ENCODE measurements at places on chromosomes 5 and 9. TPM values are rescaled to one million over a fixed set of nuclear protein-coding genes. Genes with fewer than 3 reads are reported as not detected.

Gene MRRF
- total RNA-seq = 28.6 TPM

GRCh38 chr5:56142614-56143372 is 90.3 kb downstream of the ANKRD55 start:
- no peak for DNase-seq

DNA sequence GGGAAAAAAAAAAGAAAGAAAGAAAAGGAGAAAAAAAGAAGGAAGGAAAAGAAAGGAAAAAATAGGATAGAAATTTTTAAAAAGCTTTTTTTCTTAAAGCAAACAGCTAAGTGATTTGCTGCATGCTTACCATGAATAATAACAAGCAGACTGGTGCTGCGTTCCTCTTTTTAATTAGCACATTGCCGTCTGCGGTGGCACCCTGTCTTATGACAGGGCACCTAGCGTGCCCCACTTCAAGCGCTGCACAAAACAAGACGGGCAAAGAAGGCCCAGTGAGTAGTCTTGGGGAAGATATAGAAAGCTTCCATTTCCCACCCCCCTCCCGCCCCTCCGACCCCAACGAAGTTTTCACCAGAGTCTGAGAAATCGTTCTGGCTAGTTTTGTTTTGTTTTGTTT is 513.9 kb downstream of the ZNF608 start:
- no peak for DNase-seq

- DNase-seq = no peak
Observed at GRCh38 chr5:137604348-137605095, 105.4 kb upstream of the SPOCK1 start.

DNA sequence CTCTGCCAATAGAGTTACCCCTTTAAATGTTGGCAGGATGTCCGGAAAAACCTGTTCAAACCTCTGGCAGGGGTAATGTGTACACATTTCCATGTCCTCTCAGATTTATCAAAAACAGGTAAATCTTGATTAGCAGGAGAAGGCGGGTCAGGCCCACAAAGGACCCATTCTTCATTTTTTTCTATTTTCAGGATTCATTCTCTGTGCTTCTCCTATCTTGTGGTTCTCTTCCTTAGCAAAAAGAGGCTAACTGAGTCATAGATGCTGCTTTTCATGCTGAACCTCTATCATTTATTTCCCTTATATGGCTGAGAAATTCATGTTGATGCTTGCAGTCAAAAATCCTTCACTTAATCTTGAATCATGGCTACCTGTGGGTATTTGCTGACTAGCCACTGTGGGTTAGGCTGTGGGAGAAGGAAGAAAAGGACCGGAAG is 112.7 kb upstream of the IQGAP2 start:
- no peak for DNase-seq

Gene ACSL6
- total RNA-seq = not detected

DNA sequence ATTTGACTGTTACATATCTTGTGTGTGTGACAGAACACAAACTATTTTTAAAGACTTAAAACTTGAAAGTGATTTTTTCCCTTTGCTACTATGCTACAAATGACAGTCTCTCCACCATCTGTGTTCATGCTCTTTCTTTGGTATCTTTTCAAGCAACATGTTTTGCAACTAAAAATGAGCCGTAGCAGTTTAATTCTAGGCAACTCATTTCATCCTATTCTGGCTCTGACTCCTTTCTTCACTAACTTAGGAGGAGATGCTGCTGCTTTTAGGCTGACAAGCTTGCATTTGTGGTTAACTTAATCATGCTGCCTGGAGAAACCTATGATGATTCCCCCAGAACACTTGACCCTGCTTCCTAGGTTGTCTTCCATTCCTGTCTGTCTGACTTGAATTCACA is 100.6 kb downstream of the HACD4 start:
- DNase-seq = no peak

DNA sequence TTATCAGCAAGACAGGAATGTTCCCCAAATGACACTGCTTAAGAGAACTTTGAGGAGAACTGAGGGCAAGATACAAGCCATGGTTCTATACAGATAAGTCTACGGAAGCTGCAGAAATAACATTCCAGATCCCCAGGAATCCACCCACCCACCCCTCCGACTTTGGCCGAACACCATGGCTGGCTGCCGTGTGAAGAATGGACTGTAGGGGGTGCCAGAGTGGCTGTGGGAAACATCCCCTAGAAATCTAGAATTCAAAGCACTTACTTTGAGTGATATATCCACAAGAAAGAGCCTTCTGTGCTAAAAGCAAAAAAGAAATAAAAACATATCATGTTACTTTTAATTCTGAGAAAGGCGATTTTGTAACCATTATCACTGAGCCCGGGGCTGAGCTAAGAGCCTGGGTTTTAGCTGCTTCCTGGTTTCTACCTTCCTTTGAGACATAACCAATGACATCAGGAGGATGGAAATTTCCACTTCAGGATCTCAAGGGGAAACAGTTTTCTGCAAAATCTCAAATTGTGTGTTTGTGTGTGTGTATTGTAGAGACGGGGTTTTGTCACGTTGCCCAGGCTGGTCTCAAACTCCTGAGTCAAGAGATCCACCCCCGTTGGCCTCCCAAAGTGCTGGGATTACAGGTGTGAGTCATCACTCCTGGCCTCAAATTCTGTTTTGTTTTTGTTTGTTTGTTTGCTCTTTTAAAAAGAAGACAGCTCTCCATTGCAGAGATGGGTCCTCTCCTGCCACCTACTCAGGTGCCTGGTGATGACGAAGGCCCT is 36.4 kb downstream of the GGTA1 start:
- DNase-seq = peak; percentile 19

Gene BARX1
- not detected for total RNA-seq

Gene FRMD3
- 0.36 TPM for total RNA-seq

Gene SOHLH1
- not detected for total RNA-seq

GRCh38 chr5:137933491-137933911 is 44.2 kb downstream of the PKD2L2 start:
- no peak for DNase-seq

DNA sequence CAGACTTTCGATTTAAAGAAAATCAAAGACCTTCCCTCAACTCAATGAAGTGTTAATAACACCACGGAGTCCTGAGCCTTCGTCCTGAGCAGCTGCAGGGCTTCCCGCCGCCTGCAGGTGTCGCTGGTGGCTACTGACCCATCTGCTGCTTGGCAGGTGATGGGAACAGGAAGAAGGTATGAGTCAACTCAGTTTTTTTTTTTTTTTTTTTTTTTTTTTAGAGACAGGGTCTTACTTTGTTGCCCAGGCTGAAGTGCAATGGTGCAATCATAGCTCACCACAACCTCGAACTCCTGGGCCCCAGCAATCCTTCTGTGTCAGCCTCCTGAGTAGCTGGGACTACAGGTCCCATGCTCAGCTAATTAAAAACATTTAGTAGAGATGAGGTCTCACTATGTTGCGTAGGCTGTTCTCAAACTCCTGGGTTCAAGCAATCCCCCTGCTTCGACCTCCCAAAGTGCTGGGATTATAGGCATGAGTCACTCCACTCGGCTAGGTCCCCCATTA is 185.7 kb upstream of the IL12B start:
- DNase-seq = peak; percentile 38

DNA sequence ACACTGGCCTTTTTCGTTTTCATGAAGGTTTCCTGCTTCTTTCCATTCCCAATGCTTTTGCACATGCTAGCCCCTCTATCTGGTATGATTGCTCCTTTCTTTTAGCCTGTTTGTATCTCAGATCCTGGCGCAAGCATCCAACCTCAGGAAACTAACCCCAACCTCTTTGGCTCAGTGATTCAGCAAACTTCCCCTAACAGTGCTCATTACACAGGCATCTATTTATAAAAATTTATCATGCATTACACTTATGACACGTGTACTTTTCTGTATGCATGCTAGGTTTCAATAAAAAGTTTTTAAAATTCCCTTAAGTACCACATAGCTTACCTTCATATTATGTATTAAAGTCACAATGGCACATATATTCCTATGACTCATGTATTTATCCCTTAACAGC is 218.9 kb downstream of the EPB41L4A start:
- DNase-seq = no peak
